RPMI8226 (cell line): ENCODE measurements at places on chromosomes 3 and 15.

- DNase-seq: no peak
These were observed 1248.5 kb downstream of the ROBO1 start for GRCh38 chr3:78519281-78519680.

GRCh38 chr3:31219131-31219843, 313.4 kb upstream of the STT3B start:
- no peak for DNase-seq

DNA sequence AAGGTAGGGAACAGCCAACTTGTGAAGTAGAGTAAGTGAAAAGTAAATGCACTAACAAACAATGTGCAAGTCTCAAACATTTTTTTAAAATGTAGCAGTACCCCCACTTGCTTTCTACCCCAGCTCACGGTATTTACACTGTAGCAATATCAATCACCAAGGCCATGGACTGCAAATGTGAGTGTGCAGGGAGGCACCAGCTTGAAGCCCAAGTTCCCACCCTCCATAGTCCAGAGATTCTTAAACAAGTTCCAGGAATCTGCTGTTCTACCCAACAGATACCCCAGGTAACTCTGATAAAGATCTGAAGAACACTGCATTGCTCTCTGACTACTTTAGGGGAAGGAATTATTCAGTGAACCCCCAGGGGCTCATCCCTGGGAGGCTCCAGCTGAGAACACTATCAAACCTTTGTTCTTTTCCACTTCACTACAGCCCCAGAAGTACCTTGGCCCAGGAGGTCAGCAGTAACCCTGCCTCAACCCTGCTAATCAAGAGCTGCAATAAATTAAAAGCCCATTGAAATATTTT, 86.1 kb downstream of the FOXP1 start:
- DNase-seq: no peak

- no peak for DNase-seq
These were observed 134.8 kb upstream of the RGMA start for GRCh38 chr15:93223803-93224202.

- no peak for DNase-seq
These were observed 265.7 kb downstream of the SUCLG2 start for GRCh38 chr3:67388738-67389137.

- DNase-seq: no peak
These were observed 49.2 kb upstream of the MYZAP start for GRCh38 chr15:57542505-57542817.

GRCh38 chr3:87126321-87126720, 100.8 kb upstream of the CHMP2B start:
- no peak for DNase-seq

- DNase-seq: no peak
These were observed 155.3 kb upstream of the SLCO3A1 start for GRCh38 chr15:91698241-91698640.

- DNase-seq: no peak
These were observed 115.3 kb downstream of the CORO2B start for GRCh38 chr15:68694111-68694510.

- no peak for DNase-seq
These were observed 98.6 kb downstream of the MESD start for GRCh38 chr15:80891006-80891405.

- peak; percentile 4 for DNase-seq
These were observed 23.5 kb upstream of the SLC4A7 start for GRCh38 chr3:27507515-27508266.

DNA sequence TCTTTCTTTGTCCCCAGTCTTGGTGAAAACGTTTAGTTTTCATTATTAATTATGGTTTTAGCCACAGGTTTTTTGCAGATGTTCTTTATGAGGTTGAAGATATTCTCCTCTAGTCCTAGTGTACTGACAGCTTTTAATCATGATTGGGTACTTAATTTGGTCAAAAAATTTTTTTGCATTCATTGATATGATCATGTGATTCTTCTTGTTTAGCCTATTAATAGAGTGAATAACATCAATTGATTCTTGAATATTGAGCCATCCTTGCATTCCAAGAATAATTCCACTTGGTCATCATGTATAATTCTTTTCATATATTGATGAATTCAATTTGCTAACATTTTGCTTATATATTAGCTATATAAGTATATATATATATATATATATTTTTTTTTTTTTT, 46.1 kb downstream of the IL16 start:
- no peak for DNase-seq

GRCh38 chr3:195565716-195566115, 18.0 kb downstream of the APOD start:
- DNase-seq: no peak

- no peak for DNase-seq
These were observed 44.9 kb downstream of the CD86 start for GRCh38 chr3:122100083-122100482.

- DNase-seq: no peak
These were observed 277 bp downstream of the FMN1 start for GRCh38 chr15:33194237-33194636.

GRCh38 chr3:18249126-18249525, 176.0 kb downstream of the SATB1 start:
- DNase-seq: no peak

DNA sequence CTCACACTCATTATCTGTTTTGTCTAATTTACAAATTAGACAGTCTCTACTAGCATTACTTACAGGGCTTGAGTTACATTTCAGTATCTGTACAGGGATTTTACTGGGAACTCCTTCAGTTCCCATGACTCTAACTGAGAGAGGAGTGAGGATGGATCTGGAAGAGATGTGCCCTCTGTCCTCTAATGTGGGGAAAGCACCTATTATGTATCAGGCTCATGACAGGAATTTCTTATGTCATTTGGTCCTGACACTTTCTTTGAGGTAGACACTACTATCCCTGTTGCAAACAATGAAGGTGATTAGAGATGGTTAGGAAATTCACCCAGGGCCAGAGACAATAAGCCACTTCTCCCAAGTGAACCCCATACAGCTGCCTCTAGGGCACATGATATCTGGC, 10.9 kb upstream of the NCKIPSD start:
- no peak for DNase-seq

DNA sequence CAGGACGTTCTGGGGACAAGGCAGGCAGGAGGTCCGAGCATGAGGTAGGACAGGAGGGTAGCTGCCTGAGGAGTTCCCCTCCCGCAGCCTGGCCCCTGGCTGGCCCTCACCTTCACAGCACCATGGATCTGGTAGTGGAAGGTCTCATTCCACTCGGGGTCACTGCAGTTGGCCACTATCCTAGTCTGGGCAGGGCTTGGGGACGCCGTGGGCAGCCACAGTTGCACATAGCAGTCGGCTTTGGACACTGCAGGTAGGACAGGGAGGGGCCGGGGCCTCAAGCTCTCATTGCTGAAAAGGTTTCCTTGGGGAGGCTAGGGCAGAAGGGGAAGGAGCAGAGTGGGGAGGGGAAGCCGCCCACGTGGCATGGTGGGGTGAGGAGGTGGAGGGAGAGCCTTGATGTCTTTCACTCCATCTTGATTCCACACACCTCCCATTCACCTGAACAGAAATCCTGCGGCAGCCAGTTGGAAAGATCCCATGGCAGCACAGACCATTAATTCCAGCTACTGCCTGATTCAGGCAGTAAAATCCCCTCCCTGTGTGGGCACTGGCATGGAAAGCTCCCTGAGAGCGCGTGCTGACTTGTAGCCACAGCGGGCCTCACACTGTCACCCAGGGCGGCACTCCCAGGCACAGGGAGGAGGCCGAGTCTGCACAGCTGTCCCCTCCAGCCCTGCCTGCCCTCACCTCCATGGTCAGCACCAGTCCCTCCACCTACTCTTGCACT, 2.1 kb downstream of the PLA2G4F start:
- no peak for DNase-seq

- no peak for DNase-seq
These were observed 73.7 kb upstream of the TLE3 start for GRCh38 chr15:70171256-70171886.

DNA sequence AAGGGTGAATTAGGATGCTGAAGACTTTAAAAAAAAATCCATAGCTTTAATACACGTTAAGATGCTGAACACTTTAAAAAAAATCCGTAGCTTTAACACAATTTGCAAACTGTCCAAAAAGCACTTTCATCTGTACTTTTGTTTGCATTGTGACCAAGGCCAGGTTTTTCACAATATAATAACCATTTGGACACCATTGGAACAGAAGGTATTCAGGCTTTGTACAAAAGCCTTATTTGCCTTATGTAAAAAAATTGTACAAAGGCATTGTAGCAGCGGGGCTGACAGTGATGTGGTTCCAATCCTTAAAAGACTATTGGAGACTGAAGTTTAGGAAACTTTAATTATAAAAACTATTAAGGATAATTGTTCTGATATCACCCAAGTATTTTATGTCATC, 15.2 kb upstream of the ICE2 start:
- no peak for DNase-seq

DNA sequence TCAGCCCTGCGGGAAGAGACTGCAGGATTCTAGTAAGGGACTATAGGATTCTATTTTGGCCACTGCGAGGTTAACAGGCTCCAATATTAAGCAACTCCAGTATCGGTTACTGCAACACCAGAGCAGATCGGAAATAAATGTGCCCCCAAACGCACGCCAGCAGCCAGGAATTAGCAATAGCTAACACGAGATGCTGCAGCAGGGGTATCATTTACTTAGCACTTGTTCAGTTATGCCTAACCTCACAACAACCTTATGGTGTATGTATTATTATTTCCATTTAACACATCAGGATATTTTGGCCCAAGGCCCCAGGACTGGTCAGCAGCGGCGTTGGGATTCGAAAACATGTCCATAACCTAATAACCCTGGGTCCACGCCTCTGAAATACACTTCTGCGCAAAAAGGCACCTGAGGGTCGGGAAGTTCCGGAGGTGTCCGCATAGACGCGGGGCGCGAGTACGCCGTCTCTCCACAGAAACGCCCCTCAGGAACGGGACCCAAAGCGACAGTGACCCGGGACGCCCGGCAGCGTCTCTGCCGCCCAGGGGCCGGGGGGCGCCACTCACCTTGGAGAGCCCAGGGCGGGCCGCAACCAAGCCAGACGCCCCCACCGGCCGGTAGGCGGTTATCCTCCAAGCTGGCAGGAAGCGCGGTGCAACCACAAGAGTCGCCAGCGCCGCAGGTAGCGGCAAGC, 681 bp downstream of the PIK3CB start:
- DNase-seq: peak; percentile 77

- DNase-seq: no peak
These were observed 646.7 kb downstream of the ROBO2 start for GRCh38 chr3:77686560-77686959.

DNA sequence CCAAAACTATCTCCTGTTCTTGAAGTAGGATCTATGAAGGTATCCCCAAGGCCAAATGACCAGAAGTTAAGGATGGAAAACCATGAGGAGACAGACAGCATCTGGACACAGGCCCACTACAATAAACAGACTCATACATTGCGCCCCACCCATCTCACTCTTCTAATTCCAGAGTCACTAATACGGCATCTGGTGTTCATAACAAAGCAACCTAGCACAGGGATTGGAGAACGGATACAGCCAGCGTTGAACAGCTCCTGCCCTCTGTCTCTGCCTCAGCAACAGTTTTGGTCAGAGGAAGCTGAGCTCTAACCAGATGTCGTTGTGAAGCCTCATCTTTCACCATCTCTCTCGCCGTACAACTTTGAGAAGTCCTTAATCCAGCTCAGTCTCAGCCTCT, 44.5 kb upstream of the CCDC80 start:
- no peak for DNase-seq

- no peak for DNase-seq
These were observed 2.7 kb downstream of the FBN1 start for GRCh38 chr15:48642795-48643194.

- no peak for DNase-seq
These were observed 104.3 kb downstream of the CPN2 start for GRCh38 chr3:194246709-194247349.

DNA sequence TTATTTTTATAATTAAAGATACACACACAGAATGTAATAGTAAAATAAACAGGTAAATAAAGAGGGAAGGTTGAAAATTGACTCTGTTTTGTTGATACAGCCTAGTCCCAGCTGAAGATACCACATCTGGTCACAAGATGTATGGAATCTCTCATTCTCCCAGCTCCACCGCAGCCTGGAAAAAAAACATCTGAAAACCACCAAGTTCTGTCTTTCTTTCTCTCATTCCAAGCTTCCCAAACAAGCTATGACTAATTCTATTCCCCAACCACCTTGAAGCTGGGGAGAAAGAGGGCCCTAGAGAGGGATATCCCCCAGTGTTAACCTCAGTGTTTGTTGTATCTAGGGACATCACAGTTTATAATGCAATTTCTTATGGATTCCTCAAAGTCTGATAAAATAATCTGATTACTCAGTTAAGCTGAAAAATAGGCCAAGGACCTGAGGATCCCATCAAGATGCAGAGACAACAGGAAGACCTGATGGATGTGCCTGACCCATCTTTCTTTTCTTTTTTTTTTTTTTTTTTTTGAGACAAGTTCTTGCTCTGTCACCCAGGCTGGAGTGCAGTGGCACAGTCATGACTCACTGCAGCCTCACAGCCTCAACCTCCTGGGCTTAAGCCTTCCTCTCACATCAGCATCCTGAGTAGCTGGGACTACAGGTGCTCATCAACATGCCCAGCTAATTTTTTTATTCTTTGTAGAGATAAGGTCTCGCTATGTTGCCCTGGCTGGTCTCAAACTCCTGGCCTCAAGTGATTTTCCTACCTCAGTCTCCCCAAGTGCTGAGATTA, 38.1 kb downstream of the SRGAP3 start:
- no peak for DNase-seq

DNA sequence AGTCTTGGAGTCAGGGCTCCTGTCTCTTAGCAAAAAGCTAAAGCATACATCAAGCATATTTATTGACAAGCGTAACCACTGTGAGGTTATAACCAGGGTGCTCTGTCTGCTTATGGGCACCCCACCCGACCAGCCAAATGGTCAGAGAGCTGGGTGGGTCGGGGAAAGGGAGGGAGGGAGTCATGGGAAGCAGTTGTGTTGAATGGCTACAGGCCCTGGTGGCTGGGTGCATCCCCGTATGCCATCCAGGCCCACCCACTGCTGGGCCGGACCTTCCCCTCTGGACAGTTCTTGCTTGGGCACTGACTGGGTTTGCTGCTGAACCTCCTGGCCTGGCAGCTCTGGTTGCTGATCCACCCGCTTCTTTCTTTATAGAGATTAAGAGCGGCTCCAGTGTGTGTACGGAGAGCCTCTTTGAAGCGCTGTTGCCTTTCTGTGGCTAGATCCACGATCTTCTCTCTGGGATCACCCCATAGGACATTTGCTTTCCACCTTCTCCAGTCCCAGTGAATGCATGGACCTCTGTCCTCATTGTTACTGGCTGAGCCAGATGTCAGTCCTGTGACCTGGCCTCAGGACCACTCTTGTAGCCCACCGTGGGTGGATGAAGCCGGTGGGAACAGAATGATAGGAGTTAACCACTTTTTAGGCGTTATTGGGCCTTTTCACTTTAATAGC, 59.6 kb downstream of the SMAD3 start:
- DNase-seq: no peak

DNA sequence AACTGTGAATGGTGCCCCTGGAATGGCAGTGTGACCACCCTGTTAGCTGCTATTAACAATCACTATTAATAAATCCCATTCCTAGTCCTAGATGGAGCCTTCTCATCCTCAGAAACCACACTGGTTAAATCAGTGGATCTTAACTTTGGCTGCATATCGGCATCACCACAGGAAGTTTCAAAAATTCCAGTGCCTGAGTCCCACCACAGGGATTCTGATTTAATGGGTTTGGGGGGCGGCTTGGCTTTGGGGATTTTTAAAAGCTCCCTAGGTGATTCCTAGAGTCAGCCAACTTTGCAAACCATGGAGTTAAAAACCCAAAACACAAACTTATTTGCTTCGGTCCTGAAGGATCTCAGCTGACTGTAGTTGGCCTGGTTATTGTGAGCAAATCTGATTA, 3.1 kb downstream of the FAM107A start:
- DNase-seq: no peak

- DNase-seq: peak; percentile 85
These were observed 108.4 kb downstream of the LSM3 start for GRCh38 chr3:14286887-14287500.

GRCh38 chr3:5016211-5017161, 37.2 kb downstream of the BHLHE40 start:
- DNase-seq: no peak
